Stimulated activated CD4-positive, alpha-beta T cell treated with anti-CD3 and anti-CD28 coated beads, Interleukin-1b, Interleukin-23, amount 100 ng/mL, for 24 hours (primary cell): ENCODE measurements at places on chromosomes 5 and 9.
A peak's percentile ranks its signal among the peaks of the same experiment; 100 is the strongest.

DNA sequence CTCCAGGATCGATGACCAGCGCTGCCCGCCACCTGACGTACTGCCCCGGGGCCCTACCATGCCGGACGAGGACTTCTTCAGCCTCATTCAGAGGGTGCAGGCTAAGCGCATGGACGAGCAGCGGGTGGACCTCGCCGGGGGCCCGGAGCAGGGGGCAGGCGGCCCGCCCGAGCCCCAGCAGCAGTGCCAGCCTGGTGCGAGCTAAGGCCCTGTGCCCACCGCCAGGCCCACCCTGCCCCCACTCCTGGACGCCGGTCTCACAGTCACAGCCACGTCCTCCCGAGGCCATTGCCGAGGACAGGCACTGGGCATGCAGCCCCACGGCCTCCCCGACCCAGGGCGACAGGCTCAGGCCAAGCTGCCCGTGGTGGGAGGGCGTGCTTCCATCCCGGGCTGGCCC, 5.5 kb downstream of the DNLZ start:
- DNase-seq: no peak

DNA sequence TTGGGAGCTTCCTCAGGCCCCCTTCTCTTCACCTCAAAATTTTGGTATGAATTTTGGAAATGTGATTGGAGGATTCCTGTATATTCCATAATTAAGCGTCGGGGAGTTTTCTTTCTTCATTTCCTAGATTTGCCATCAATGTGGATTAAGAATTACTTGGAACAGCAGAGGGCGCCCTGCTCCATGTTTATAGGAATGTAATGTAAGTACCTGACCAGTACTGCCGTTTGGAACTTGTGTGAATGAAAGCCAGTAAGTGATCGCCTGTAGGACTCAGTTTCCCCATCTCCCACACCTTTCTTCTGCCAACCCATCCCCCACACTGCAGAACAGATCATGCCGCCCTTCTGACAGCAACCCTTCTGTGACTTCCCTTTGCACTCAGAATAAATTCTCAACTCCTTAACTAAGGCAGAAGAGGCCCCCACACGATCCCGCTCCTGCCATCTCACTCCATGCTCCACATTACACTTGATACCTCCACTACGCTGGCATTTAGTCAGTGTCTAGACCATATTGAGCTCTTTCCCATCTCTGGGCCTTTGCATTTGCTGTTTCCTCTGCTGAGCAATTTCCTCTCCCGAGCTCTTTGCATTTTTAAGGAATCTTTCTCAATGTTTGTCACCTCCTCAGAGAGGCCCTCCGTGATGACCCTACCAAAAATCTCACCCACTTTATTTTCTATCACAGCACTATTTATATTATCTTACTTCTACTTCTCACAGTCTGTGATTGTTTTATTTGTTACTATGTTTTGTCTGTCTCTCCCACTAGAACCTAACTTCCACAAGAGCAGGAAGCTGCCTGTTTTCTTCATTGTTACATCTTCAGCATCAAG, 79.5 kb upstream of the HTR4 start:
- peak; percentile 61 for DNase-seq

- DNase-seq: no peak
These were observed 136.6 kb upstream of the OTULINL start for GRCh38 chr5:14445013-14445412.

- DNase-seq: peak; percentile 10
These were observed 51.5 kb upstream of the NKD2 start for GRCh38 chr5:956941-957747.
